ENCODE measurements at places on chromosomes 12 and 14.

- DNase-seq: no peak
These were observed 159.5 kb downstream of the ETV6 start for GRCh38 chr12:11808931-11809330.

- DNase-seq: no peak
These were observed 112.2 kb downstream of the CHST11 start for GRCh38 chr12:104568935-104569334.

- no peak for DNase-seq
These were observed 5.7 kb downstream of the RAB35 start for GRCh38 chr12:120110550-120111501.

DNA sequence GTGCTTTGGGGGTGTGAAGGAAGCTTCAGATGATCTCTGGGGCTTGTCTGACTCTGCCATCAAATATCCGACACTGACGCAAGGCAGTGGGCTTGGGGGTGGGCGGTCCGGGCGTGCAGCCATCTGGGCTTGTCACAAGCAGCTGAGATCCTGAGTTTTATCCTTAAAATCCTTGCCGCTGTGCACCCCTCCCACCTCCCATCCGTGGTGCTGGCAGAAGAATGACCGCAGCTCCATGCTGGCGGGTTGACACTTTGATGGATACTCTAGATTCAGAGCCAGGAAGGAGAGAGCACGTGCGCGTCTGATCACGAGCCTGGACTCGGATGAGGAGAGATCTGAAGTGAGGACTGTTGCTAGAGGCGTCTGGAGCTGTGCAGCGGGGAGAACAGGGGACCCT lies 3.0 kb downstream of the ZFYVE21 start:
- no peak for DNase-seq

- DNase-seq: no peak
These were observed 190.2 kb upstream of the LMO3 start for GRCh38 chr12:16796168-16796567.

DNA sequence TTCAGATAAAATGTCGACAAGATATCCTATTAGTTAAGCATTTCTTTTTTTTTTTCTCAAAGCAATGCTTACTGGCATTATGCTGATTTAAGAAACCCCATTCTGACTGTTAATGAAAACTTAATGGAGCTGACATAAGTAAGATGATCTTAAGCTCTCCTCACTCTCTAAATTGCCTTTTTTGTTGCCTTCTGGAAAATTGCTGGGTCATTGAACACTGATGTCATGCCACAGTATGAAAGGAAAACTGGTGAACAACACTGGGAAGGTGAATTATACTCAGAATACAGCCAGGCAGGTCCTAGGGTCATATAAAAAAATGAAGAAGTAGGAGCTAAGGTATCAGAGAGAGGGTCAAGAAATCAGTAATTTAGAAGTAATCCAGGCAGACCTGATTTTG lies 179.9 kb downstream of the BTG1 start:
- DNase-seq: no peak

- no peak for DNase-seq
These were observed 315 bp downstream of the ABCD2 start for GRCh38 chr12:39619316-39619659.

GRCh38 chr12:59657266-59657665 lies 61.4 kb downstream of the SLC16A7 start:
- DNase-seq: no peak

GRCh38 chr14:104289507-104289906 lies 151.1 kb downstream of the KIF26A start:
- no peak for DNase-seq

DNA sequence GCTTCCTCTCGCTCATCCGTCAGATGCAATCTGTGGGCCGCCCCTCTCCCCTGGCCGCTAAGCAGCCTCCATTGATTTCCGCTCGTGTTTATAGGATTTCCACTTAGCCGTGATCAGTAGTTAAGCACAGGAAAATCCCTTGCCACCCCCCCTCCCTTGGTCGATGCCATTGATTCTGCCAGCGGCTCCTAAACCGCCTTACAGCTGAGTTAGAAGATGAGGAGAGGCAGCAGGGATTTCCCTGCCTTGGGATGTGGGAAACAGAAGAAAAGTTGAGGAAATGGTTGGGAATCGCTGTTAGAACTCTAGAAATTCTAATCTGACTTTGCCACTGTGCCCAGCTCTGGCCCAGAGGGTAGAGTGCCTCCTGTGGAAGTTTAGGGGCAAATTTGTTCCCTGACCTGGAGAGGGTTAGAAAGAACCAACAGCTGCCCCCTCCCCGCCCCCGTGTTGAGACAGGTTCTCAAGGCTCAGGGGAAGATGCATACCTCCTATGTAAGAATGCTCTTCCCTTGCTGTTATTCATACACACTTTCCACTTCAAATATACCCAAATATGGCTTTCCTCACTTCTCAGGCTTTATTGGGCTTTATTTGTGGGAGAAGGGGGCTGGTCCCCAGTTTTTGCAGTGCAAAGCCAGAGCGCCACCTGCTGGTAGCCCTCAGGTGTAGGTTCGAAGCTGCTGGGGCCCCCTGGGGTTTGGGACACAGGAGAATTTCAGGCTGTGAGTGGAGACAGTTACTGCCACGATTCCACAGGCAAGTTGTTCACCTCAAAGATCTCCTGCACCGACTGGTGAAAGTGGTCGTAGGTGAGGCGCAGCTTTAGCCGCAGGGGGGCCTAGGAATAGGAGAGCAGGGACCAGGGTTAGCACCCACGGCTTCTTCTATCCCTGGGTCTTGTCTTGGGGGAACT lies 3.2 kb downstream of the THTPA start:
- DNase-seq: peak; percentile 33

GRCh38 chr14:101723061-101723595 lies 38.4 kb upstream of the PPP2R5C start:
- DNase-seq: no peak

DNA sequence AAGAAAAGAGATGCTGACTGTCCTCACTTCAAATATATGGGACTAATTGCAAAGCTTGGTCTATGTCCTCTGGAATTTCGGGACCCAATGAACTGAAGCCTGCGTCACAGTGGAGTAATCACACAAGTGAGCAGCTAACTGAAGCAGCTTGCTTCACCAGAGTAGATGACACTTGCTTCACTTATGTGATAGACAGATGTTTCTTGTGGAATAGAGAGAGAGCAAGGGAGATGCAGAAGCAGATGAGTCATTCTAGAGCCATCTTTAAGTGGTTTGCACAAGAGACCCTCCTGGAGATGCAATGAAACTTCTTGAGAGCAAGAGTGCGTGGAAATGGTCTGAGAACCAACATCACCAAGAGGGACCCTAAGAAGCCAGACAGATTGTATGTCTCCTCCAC lies 1537.1 kb upstream of the FLRT2 start:
- no peak for DNase-seq

GRCh38 chr12:127559349-127560040 lies 707.5 kb upstream of the TMEM132C start:
- DNase-seq: peak; percentile 1

DNA sequence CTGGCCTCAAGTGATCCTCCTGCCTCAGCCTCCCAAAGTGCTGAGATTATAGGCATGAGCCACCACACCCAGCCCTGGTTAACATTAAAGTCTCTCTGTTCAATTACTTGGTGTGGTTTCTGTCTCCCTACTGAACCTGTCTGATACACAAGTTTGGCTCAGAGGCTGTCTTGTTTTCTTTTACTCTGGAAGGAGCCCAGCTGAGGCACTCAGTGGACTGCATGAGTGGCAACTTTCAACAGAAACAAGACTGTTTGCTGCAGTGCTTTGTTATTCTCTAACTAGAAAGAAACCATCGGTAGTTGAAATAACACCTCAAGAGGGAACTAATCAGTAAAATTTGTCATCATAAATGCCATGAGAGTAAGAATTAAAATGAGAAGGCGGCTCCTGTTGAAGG lies 238.7 kb downstream of the FOXN3 start:
- DNase-seq: no peak

GRCh38 chr14:91303091-91303923 lies 58.8 kb upstream of the GPR68 start:
- DNase-seq: no peak

Measured in activated CD8-positive, alpha-beta memory T cell treated with anti-CD3 and anti-CD28 coated beads for 4 hours (primary cell).